ENCODE measurements at places on chromosomes 6 and 20.
A peak's percentile ranks its signal among the peaks of the same experiment; 100 is the strongest.

DNA sequence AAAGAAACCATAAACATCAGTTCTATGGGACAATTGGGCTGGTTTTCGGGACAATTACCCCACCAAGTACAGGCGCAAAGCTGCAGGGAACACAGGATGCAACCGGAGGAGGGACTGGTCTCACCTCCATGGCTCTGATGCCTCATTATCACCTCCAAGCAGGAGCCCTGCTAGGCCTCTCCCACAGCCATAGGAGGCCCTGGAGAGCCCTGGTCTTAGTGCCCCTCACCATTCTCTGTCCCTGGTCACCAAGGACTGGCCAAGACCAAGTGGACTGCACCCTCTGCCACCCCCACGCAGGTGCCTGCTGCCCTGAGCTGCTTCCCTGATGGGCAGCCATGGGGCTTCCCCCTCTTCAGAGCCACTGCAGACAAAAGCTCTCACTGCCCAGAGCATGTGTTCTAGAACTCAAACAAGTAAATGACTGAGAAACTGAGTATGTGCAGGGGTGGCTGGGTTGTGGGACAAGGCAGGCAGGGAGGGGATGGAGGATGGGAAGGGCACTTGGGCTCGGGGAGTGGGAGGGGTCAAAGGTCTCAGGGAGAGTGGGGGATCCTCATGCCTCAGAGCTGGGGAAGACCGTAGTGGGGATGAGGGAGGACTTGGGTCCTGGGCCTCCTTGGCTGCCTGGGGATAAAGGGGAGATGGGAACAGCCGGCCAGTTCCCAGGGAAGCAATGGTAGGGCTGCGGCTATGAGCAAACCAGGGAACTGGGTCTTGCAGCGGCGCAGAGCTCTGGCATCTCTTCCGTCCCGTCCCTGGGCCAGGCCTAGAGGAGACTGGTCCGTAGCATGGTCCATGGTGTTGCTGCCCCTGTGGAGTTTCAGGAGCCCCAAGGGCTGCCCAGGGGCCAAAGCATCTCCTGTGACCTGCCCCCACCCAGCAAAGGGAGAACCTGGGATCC, 435.1 kb downstream of the PREX1 start:
- no peak for DNase-seq

DNA sequence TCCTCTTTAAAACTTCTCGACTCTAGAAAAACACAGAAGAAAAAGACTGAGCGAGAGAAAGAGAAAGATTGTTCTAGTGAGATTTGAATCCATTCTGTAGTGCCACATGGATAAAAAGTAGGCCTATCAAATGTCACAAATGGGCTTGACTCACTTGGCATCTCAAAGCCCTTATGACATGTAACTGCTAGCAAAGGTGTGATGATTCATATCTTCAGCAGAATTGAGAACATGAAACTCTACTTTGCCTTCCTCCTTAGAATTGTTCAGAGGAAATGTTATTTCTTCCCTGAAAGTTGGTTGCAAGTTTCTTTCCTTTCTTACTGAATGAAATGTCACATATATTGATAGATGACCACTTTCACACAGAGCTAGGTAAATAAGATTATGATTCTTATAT, 40.4 kb upstream of the DUSP22 start:
- no peak for DNase-seq

DNA sequence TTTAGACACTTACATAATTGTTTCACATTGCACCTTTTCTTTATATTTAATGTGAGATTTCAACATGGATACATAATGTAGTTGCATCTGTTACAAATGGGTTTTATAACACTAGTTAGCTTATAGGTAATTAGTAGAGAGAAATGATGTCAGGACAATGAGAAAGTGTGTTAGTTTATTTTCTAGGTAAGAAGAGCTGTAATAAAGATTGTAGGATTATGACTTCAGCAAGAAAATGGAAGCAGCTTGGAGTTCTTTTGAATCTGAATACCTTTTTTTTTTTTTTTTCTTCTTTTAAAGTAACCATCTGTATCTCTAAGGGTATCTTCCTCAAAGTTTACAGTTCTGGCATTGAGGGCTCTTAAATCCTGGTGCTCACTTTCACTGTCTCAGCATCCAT, 35.3 kb downstream of the CD2AP start:
- DNase-seq = no peak

- DNase-seq = no peak
Measured at GRCh38 chr6:23244300-23244699, 674.9 kb downstream of the HDGFL1 start.

DNA sequence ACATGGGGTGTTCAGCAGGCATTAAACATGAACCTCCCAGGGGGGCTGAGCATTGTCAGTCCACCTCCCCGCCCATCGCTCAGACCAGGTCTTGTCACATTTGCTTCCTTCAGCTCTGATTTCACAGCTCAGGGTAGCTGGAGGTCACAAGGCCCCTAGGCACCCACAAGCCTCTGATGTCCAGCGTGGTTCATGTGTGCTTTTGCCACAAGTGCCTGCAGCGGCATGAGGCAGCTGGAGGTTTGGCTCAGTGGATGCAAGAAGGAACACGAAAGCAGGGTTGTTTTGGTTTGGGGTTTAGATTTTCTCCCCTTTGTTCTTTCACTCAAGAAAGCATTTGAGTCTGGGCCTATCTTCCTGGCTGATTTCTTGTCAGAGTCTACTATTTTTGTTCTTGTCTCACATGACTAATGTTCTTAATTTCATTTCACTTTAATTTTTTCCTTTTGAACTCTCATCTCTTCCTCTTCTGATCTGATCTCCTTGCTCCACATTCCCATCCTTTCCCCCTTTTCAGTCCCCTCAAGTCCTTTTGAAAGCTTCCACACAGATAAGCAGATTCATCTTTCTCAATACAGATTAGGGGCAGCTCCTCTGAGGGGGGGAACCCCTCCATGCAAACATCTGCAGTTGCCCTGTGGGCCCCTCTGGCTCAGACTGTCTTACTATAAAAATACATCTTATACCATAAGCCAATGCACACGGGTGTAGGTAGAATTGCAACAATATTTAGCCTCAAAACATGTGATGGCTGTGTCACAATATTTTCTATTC, 68.1 kb upstream of the CEP85L start:
- DNase-seq = peak; percentile 69

- no peak for DNase-seq
Measured at GRCh38 chr6:154932515-154933027, 62.5 kb upstream of the TIAM2 start.

GRCh38 chr20:24481173-24481572, 11.7 kb downstream of the SYNDIG1 start:
- no peak for DNase-seq

DNA sequence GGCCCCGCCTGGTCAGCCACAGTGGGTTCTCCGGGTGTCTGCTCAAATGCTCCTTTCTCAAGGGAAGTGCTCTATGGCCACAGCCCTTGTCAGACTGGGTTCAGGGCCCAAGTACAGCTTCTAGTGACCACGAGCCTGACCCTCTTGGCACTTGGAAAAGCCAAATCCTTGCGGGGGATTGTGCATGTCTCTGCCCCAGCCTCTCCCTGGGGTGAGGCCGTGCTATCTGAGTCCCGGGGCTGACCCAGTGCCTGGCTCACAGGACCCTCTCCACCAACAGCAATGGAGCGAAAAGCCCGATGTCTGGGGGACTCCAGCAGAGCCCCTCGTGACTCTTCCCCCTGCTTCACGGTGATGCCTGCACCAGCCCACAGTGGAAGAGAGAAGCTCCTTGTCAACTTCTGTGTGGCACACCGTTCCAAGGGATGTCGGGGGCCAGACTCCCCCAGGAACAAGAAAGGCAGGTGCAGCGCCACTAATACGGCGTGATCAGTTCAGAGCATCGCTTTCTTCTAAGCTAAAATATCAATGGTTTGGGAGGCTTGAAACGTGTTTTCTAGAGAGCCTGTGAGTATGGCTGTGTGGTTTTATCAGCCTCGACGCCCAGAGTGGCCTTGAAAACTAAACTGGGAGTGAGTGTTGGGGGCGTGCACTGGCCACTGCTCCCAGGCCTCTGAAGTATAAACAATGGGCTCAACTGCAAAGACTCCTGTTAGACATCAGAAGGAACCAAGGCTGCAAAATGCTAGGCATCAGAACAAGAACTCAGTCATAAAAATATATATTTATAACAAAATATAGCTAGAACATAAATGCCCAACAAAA, 51.9 kb downstream of the DLL1 start:
- DNase-seq = no peak

GRCh38 chr6:161346717-161347116, 72.9 kb upstream of the AGPAT4 start:
- no peak for DNase-seq

DNA sequence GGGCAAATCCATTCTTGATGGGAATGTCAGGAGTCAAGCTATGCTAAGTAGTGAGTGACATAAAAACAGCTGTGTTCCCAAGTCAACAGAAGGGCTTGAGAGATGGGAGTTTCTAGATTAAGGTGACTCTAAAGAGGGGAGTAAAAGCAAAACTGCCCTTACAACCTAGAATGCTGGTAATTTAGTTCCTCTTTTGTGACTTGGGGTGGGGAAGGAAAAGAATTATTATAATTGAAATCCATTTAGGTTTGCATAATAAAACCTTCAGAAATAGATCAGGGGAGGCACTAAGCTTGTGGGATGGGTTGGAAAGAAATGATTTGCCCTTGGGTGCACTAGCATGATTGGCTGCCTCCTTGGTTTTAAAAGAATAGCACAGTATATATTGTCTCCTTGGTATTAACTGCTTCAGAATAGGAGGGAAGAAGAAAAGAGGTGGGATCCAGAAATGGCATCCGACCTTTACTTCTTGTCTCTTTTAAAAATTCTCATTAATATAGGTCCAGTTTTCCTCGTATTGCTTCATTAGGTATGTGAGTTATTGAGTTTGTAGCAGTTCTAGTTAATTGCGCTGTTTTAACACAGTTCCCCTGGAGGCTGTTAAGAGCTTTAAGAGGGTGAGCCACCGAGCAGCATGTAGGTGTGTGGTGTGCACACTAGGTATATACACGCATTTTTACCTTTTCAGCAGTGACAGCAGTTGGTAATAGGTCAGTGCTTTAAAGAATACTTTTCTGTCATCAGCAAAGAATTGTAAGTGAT, 95.3 kb upstream of the VSTM2L start:
- no peak for DNase-seq

- no peak for DNase-seq
Measured at GRCh38 chr20:57638173-57638894, 18.1 kb upstream of the ZBP1 start.

All from activated CD8-positive, alpha-beta memory T cell treated with anti-CD3 and anti-CD28 coated beads for 24 hours (primary cell).